ENCODE measurements at places on chromosomes 13 and 19. TPM values are rescaled to one million over a fixed set of nuclear protein-coding genes. Genes with fewer than 3 reads are reported as not detected.

Gene ZNF302
- polyA plus RNA-seq, result 16.0 TPM

Gene OR1I1
- not detected for polyA plus RNA-seq

Gene BCAM
- polyA plus RNA-seq, result not detected

Gene RGL3
- not detected for polyA plus RNA-seq

GRCh38 chr19:56076498-56076897, 44.6 kb downstream of the ZNF787 start:
- no peak overlapping the region for H3K27ac ChIP-seq
- no peaks in the 10 kb centered on the region for H3K27me3 ChIP-seq
- DNase-seq, result no peak
- H3K36me3 ChIP-seq, result no peaks in the 10 kb centered on the region

GRCh38 chr19:56301886-56302620, 12.6 kb downstream of the ZSCAN5A start:
- H3K36me3 ChIP-seq, result peaks cover 5% of the 10 kb centered on the region
- no peak overlapping the region for H3K4me3 ChIP-seq
- peaks cover 16% of the 10 kb centered on the region for H3K4me1 ChIP-seq
- H3K27ac ChIP-seq, result no peak overlapping the region
- H3K27me3 ChIP-seq, result no peaks in the 10 kb centered on the region

- H3K4me3 ChIP-seq, result no peak overlapping the region
- no peaks in the 10 kb centered on the region for H3K36me3 ChIP-seq
Observed at GRCh38 chr13:68644611-68645010, 1414.5 kb upstream of the PCDH9 start.

DNA sequence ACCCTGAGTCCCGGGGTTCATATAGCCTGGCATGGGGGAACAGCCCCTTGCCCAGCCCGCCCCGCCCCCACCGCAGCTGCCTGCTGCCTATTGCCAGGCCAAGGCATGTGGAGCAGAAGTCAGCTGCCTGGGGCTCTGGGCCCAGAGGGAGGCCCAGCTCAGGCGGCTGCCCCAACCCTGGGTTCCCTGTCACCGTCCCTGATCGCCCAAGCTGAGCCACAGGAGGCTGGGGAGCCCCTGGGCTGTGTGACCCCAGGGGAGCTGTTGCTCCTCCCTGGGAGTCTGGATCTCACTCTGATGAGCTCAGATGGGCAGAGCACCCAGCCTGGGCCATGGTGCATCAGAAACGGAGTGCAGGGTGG, 1.4 kb downstream of the PLIN4 start:
- H3K27ac ChIP-seq, result no peak overlapping the region
- no peaks in the 10 kb centered on the region for H3K4me1 ChIP-seq
- no peaks in the 10 kb centered on the region for H3K36me3 ChIP-seq
- DNase-seq, result no peak
- no peaks in the 10 kb centered on the region for H3K27me3 ChIP-seq

- H3K36me3 ChIP-seq, result no peaks in the 10 kb centered on the region
- DNase-seq, result no peak
- H3K4me3 ChIP-seq, result no peak overlapping the region
Observed at GRCh38 chr13:47135800-47136503, 239.1 kb upstream of the HTR2A start.

DNA sequence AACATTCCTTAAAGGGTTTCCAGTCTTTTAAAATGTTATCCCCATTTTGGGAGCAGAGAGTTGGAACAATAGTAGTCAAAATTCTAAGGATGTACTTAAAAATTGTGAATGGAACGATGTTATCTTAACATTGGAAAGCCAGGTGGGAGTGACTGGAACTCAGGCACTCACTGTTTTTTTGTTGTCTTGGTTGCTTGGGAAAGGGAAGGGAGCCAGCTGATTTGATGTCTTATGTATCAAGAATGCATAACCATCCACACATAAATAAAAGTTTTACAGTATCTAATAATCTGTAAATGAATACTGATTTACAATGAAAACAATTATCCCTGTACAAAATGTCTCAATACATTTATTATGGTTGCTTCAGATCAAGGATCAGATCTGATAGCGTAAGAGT, 88.7 kb downstream of the SLC10A2 start:
- no peak overlapping the region for H3K27ac ChIP-seq
- H3K27me3 ChIP-seq, result no peaks in the 10 kb centered on the region
- no peak overlapping the region for H3K4me3 ChIP-seq
- H3K36me3 ChIP-seq, result no peaks in the 10 kb centered on the region
- no peaks in the 10 kb centered on the region for H3K4me1 ChIP-seq

DNA sequence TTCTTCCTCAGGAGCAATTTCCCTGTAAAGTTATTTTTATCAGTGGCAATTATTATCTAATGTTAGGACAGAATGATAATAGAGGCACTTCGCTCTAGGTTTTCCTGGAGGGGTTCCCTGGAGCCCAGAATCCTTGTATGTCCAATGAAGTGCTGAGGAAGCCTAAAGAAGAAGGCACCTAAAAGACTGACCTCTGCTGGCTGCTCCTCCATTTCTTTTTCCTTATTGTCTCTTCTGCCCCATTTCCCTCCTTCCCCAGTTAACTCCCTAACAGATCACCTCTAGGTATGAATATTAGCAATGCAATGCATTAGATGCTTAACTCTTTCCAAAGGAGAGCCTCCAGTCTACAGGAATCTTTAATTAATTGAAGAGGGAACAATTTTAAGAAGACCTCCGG, 985.4 kb downstream of the DIAPH3 start:
- no peak overlapping the region for H3K27ac ChIP-seq
- H3K4me3 ChIP-seq, result no peak overlapping the region
- no peaks in the 10 kb centered on the region for H3K36me3 ChIP-seq

DNA sequence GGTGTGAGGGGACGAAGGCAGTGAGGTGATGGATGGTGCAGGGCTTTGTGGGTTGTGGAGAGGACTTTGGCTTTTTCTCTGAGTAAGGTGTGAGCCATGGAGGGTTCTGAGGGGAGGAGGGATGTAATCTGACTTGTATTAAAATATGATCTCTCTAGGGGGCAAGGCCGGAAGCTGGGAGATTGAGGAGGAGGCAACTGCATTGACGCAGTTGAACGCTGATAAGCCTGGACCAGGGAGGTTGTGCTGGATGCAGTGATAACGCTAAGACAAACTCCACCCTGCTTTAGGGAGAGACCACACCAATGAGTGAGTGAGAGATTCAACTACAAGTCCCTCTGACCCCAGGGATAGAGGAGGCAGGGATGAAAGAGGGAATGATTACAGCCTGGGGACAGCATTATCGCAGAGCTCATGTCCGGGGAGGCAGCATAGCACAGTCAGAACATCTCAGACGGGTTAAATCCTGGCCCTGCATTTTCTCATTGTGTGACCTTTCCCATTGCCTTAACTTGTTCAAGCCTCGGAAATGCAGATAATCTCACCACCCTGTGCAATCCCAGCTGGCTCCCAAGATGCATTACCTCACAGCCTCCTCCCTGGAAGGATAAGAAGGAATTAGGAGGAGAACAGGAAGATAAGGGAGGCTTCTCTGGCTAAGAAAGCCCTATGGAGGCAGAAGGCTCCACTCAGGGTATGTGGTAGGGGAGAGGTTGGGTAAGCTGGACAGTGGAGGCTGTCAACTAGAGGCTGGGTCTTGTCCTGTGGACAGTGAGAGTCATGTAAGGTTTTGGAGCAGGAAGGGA, 124.2 kb downstream of the CACNA1A start:
- DNase-seq, result no peak
- H3K27ac ChIP-seq, result no peak overlapping the region
- H3K4me1 ChIP-seq, result no peaks in the 10 kb centered on the region
- no peaks in the 10 kb centered on the region for H3K27me3 ChIP-seq
- H3K36me3 ChIP-seq, result no peaks in the 10 kb centered on the region
- H3K4me3 ChIP-seq, result no peak overlapping the region

DNA sequence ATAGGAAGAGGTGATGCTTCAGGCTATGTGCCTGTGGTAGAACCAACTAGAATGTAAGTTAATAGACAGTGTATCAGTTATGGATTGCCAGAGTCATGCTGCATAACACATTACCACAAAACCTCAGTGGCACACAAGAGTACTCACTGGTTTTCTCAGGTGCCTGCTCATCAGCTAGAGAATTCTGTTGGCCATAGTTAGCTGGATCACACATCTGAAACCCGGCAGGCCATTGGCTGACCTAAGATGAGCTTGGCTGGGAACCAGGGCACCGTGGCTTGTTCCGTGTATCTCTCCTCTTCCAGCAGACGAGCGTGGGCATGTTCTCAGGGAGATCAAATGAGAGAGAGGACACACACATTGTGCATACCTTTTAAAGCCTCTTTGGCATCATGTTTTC, 76.7 kb downstream of the TEX26 start:
- no peak for DNase-seq
- H3K4me3 ChIP-seq, result no peak overlapping the region
- H3K4me1 ChIP-seq, result no peaks in the 10 kb centered on the region
- H3K36me3 ChIP-seq, result no peaks in the 10 kb centered on the region
- H3K27ac ChIP-seq, result no peak overlapping the region
- H3K27me3 ChIP-seq, result peaks cover under 1% of the 10 kb centered on the region

DNA sequence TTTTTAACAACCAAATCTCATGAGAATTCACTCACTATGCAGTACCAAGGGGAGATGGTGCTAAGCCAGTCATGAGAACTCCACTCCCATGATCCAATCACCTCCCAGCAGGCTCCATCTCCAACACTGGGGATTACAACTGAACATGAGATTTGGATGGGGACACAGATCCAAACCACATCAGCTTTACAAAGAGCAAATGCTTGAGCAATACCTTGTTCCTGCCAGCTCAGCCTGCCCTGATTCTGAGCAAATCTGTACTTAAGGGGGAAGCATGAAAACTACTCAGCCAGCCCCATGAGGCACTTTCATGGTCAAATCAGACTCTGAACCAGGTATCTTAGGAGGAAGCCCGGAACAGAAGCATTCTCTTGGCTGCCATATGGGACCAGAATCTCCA, 259.9 kb downstream of the TBC1D4 start:
- H3K27ac ChIP-seq, result no peak overlapping the region
- no peak for DNase-seq
- H3K27me3 ChIP-seq, result no peaks in the 10 kb centered on the region
- no peaks in the 10 kb centered on the region for H3K36me3 ChIP-seq

- H3K27me3 ChIP-seq, result no peaks in the 10 kb centered on the region
- no peak for DNase-seq
- peaks cover 23% of the 10 kb centered on the region for H3K4me1 ChIP-seq
Observed at GRCh38 chr19:10927730-10928562, 493 bp downstream of the YIPF2 start.

- H3K4me1 ChIP-seq, result no peaks in the 10 kb centered on the region
- H3K27ac ChIP-seq, result no peak overlapping the region
- no peaks in the 10 kb centered on the region for H3K36me3 ChIP-seq
- peak; percentile 28 for DNase-seq
- no peaks in the 10 kb centered on the region for H3K27me3 ChIP-seq
- no peak overlapping the region for H3K4me3 ChIP-seq
Observed at GRCh38 chr13:48749699-48750473, 96.2 kb downstream of the CYSLTR2 start.
